Astrocyte of the spinal cord (primary cell): ENCODE measurements at places on chromosomes 7 and 10.
A peak's percentile ranks its signal among the peaks of the same experiment; 100 is the strongest.

DNA sequence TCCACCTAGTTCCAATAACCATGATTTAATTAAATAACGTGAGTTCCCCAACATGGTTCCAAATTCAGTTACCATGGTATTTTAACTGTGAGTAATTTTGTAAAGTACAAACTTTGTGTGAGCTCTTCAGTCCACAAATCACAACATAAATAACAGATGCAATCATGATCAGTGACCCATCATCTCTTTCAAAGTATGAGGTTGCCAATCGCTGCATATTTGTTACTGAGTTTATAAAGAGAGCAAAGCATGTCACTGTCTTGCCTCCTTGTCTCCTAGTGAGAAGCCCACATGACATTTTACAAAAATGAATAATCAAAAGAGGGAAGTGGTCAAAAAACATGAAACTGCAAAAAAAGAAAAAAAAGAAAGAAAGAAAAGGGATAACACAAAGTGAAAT is 69.1 kb upstream of the PDSS1 start:
- no peak for DNase-seq

DNA sequence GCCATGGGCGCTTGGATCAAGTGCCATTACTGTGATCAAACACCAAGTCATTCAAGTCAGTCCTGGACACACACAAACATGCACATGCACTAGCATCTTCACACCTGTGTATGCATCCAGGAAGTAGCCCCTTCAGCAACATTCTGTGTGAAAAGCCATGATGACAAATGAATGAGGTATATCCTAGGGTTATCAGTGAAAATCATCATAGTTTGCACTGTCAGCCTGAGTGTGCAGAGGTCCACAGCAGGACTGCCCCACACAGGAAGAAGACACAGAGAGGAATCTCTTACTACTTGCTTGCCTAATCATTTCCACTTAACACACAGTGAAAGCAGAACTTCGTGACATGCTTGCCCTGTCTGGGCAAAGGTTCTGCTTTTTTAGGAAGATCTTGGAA is 184.0 kb upstream of the ADO start:
- no peak for DNase-seq

- no peak for DNase-seq
Observed at GRCh38 chr7:66282591-66282935, 77.4 kb downstream of the TPST1 start.

DNA sequence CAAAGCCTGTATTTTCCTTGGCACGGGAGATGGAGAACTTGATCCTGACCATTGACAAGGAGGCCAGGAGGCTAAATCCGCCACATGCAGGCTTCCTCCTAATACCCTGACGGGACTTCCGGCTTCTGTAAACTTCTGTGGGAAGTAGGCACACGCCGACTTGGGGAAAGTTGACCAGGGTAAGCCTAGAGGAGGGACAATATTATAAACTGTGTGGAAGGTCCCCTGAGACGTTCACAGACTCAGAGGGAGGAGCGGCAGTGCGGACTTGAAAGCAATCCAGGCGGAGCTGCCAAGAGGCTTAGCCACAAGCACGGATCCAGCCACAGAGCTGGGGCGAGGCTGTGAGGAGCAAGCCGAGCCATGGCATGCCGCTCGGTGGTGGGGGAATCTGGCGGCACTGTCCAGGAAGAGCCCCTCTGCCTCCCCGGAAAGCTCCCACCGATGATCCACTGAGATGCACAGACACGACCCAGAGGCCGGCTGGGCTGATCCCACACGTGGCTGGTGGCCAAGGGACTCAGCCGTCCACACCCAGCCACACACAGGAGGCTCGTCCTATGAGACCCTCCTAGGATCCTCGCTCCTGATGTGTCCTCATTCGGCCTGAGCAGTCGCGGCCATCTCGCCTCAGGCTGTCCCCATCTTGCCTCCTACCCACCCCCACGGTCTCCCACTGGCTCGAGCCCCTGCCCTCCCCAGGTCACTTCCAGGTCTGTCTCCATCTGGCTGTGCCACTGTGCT is 40.0 kb upstream of the INSIG1 start:
- DNase-seq: peak; percentile 78

DNA sequence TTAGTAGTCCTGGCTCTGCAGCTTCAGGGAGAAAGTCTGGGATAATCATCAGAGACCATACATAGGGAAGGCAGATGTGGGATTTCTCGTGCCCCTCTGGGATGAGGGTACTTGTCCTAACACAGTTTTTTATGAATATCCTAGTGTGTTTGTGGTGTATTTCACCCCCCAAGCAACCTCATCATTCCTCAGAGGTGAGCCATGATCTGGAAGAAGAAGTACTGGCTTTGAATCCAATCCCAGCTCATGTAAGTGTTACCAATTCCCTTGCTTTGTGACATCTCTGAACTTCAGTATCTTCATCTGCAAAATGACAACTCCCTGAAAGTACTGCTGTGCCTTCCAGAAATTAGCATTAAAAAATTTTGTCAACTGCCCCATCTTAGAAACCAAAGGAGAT is 347.5 kb upstream of the ZMIZ1 start:
- no peak for DNase-seq

GRCh38 chr7:88219781-88220747 is at the start of gene SRI:
SRI (minus strand) TSS chr7:88220038; CDS start chr7:88220026, 12 bp downstream.
- peak; percentile 93 for DNase-seq

- no peak for DNase-seq
Observed at GRCh38 chr7:44580945-44581878, 819 bp downstream of the TMED4 start.

- DNase-seq: no peak
Observed at GRCh38 chr10:114479307-114479706, 75.0 kb upstream of the AFAP1L2 start.

DNA sequence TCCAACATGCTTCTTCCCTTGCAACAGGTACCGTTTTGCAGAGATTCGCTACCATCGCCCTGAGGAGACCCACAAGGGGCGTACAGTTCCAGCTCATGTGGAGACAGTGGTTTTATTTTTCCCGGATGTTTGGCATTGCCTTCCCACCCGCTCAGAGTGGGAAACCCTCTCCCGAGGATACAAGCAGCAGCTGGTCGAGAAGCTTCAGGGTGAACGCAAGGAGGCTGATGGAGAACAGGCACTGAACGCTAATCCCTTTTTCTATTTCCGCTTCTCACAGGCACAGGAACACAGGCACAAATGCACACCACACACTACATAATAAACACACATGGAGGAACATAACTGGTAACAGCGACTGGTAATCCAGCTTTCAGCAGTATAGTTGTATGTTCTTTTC is 35.2 kb downstream of the CCAR1 start:
- DNase-seq: no peak

DNA sequence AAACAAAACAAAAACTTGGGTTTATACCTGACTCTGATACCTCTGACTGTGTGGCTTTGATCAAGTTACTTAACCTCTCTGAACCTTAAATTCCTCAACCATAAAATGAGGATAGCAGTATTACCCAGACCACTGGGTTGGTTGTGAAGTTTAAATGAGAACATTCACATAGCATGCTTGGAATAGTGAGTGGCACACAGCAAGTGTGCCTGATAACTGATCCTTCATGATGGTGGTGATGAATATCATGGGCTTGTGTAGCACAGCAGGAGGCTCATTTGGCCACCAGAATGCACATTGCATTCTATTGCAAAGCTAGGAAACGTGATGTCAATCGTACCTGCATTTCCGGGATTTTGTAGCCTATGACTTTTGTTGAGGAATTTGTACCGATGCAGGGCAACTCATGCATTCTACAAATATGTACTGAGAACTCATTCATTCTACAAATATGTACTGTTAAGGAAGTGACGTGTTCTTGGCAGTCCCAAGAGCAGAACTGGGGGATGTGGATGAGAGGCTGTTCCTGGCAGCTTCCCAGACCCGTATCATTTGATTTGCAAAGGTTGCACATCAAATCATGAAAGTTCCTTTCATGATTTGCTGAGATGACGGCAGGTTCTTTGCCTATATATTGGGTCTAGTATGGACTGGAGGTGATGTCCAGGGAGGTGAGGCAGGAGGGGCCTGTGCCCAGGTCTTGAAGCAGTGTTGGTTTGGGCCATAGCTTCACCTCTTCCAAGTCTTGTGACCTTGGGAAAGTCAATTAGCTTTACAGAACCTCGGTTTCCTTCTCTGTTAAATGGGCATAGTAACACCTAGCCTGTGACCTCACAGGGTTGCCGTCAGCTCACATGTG is 94.6 kb upstream of the SMNDC1 start:
- peak; percentile 97 for DNase-seq
